Activated CD4-positive, CD25-positive, alpha-beta regulatory T cell treated with anti-CD3 and anti-CD28 coated beads, Interleukin-2, amount 50 U/mL, for 24 hours (primary cell): ENCODE measurements at places on chromosomes 12 and 14.
A peak's percentile ranks its signal among the peaks of the same experiment; 100 is the strongest.

DNA sequence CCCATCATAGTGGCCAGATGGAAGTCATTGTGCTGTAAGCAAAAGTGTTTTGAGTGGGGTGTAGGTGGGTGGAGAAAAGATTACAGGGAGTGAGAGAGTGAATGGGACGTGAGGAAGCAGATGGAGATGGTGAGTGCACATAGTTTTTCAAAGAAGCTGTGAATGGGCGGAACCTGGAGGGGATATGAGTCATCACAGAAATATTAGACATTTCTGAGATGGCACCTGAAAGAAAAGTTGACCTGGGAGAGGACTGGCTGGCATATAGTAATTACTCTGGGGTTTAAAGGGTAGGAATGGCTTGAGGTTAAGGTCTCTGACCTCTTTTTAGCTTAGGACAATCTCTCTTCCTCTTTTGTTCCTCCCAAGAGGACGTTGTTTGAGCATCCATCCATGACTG is 50.5 kb downstream of the ANO4 start:
- no peak for ATAC-seq

DNA sequence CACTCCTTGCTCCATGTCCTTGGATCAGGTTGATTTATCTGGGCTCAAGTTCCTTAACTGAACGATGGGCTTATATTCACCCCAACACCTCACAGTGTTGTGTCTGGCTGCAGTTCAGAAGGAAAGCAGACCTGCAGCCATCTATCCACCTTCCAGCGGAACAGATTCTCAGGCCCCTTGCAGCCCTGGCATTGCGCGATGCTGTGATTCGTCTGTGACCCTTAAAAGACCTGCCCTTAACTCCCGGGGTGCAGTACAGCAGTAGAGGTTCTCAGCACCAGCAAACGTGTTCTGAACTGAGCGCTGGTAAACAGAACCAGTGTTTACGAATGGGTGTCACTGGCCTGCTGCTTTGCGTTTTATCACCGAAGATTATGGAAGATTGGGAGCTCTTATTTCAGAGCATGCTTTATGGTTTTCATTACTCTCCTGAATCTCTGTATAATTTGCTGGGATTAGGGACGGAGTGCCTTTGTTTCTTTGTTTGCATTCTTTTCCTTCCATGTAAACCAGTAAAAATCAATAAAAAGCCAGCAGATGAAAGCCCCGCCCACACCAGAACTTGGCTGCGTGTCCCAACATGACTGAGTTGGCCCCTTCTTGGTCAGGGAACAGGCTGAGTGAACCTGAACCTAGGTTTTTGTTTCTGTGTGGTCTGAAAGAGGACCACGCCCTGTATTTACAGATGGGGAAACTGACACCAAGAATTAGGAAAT is 286.7 kb upstream of the CRY1 start:
- ATAC-seq, result no peak

- no peak for ATAC-seq
Observed at GRCh38 chr14:68236582-68237458, 417.2 kb downstream of the RAD51B start.

DNA sequence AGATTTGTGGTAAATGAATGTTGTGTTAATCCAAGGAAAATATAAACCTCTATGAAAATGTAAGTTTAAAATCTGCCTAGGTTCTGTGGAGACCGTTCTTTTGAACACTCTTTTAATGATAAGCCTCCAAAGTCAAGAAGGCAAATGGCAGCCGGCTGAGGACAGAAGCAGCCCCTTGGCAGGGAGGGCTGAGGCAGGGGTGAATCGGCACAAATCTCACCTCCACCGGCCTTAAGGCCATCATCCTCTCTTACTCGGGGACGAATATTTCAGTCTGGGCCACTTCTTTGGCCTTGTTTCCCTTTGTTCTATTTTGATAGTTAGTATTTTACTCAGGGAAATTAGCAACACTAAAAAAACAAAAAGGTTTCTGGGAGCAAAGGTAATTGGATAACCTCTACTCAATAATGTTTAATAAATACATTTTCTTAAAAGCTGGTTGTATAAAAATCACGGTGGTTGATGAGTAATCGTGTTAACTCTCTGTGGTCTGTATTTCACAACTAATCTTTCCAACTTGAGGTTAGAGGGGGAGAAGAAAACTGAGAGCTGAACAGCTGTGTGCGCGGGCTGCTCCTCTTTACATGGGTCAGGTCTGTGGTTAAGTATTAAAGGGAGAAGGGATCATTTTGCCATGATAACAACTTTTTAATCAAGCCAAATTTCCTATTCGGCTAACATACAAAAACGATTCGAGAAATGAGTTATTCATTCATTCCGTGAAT is 18.6 kb downstream of the LGMN start:
- peak; percentile 45 for ATAC-seq

DNA sequence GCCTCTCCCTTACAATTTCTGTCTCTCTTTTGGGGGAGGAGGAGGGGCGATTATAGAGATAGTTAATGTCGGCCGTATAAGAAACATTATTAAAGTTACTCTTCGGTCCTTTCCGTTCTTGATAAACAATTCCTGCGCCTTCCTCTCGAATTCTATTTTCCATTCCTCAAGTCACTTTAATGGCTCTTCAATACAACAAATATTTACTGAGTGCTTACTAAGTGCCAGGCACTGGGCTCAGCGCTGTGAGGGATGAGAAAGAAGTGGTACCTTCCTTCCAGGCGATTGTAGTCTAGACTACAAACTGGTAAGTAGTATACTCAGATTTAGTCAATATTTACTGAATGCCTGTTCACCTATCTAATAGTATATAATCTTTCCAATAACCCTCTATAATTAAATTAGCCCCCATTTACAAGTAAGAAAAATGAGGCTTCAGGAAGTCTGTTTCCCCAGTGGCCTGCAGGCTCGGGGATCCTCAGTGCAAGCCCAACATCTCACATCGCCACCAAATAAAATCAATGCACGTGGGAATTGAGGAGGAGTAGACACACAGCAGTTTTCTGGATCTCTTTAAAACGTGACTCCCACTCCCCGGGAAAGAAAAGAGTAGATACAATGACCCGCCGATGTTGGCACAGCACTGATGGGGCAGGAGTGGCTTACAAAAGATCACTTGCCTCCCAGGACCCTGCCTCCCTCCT is 589 bp upstream of the ZNF219 start:
- no peak for ATAC-seq

DNA sequence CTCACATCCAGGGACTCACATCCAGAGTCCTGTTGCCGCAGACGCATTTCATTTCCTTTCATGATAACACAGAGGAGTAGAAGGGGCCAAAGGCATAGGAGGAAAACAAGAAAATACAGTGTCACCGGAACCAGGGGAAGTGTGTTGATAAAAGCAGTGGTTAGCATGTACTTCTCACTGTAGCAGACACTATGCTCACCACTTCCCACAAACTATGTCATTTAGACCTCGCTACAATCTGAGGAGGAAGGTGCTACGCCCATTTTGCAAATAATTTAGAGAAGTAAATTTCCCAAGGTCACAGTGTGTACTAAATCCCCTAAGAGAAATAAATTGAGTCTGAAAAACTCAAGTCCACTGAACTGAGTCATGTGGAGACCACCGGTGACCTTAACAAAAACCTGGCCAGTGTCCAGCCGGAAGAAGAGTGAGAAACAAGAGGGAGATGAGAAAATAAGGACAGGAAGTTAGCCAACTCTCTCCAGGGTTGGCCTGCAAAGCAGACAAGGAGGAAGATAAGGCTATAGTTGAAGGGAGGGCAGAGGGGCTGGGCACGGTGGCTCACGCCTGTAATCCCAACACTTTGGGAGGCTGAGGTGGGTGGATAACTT is 25.8 kb upstream of the TMCC3 start:
- ATAC-seq, result peak; percentile 25

DNA sequence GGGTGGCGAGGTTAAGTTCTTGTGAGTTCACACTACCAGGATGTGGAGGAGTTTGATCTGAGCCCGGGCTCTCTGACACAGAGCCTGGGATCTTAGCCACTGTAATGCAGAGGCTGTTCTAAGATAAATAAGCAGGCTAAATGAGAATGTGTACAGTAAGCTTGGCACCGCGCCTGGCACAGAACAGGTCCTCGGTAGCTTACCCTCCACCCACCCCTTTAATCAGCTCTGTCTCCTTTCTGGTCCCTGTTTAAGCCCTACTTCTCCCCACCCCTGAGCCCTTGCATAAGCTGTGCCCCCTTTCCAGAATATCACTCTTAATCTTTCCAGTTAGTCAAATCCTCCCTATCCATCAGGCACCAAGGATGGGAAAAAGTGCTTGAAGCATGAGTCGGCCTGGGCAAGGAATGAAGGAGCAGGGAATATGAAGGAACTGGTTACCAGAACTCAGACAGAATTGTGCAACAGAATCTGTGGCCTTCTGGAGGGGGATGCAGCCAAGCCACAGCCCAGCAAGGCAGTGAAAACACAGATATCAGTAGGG is 32.8 kb upstream of the CMKLR1 start:
- no peak for ATAC-seq

GRCh38 chr12:63075376-63076060 is 75.5 kb downstream of the AVPR1A start:
- ATAC-seq, result no peak

- no peak for ATAC-seq
Observed at GRCh38 chr14:98963610-98964009, 308.4 kb downstream of the BCL11B start.

- ATAC-seq, result no peak
Observed at GRCh38 chr12:131828671-131829355, 620 bp downstream of the MMP17 start.
